Astrocyte (in vitro differentiated cells and primary cell): ENCODE measurements at places on chromosomes 7 and 10. TPM values are rescaled to one million over a fixed set of nuclear protein-coding genes. Genes with fewer than 3 reads are reported as not detected.

GRCh38 chr7:74387606-74388005 is 66.1 kb upstream of the GTF2IRD1 start:
- H3K27me3 ChIP-seq: no peaks in the 10 kb centered on the region
- no peak for DNase-seq
- H3K27ac ChIP-seq: no peak overlapping the region
- H3K4me1 ChIP-seq: no peaks in the 10 kb centered on the region
- no peak overlapping the region for H3K4me3 ChIP-seq
- peaks cover 8% of the 10 kb centered on the region for H3K36me3 ChIP-seq

- no peak overlapping the region for H3K27ac ChIP-seq
- H3K4me1 ChIP-seq: no peaks in the 10 kb centered on the region
- H3K4me3 ChIP-seq: no peak overlapping the region
- H3K36me3 ChIP-seq: no peaks in the 10 kb centered on the region
- DNase-seq: no peak
- H3K27me3 ChIP-seq: peaks cover 2% of the 10 kb centered on the region
Observed at GRCh38 chr10:48802611-48803071, 118.0 kb downstream of the WDFY4 start.

DNA sequence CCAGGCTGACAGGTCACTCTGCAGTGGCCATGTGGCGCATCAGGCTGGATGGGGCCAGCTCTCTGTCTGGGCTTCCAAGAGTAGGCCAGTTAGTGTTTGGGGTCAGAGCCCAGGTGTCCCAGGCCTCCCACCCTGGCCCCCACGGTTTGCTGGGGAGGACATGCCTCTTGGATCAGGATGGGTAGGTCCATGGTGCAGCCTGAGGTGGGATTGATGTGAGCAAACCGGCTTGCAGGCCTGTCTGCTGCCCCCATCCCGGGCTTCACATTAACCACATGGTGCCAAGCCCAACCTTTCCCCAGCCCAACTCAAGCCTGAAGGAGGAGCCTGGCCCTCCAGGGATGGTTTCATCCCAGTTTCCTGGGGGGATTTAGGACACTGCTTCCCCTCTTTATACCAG is 39.2 kb downstream of the LDB3 start:
- H3K4me3 ChIP-seq: no peak overlapping the region
- H3K36me3 ChIP-seq: no peaks in the 10 kb centered on the region
- no peak for DNase-seq
- H3K27me3 ChIP-seq: no peaks in the 10 kb centered on the region
- peaks cover 10% of the 10 kb centered on the region for H3K4me1 ChIP-seq
- H3K27ac ChIP-seq: no peak overlapping the region

DNA sequence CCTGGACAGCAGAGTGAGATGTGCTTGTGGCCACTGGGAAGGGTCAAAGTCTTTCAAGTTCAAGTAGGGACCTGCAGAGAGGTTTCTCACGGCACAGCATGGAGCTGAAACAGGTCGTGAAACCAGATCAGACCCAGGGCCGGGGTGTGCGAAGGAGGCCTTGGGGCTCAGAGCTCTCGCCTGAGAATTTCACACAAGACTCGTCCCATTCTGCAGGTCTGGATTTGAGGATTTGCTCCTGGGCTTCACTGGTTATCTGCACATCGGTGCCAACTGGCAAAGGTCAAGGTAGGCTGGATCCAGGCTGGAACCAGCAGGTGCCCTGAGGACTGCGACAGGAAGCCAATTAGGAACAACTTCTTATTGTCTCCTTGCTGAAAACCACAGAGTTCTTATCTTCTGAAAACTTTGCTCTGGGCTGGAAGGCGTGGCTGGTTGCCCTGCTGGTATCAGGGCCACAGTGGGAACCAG is 24.0 kb upstream of the GTF2I start:
- no peak overlapping the region for H3K27ac ChIP-seq
- H3K27me3 ChIP-seq: no peaks in the 10 kb centered on the region
- no peaks in the 10 kb centered on the region for H3K36me3 ChIP-seq
- H3K4me1 ChIP-seq: peaks cover 9% of the 10 kb centered on the region
- no peak for DNase-seq

DNA sequence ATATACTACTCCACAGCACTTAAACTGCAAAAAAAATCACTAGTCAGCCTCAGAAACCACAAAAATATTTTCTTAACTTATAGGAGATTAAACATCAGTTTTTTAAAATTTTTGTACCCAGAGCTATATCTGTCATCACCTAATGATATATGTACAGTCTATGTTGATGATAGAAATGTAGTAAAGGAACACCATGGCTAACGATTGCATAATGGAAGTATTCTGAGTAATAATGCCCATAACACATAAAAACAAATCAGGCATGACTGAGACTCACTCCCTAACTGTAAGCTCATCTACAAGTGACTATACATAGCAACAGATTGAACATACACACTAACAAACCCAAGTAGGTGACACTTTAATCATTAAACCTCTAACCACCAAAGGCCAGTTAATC is 51.3 kb downstream of the TSPAN12 start:
- H3K27me3 ChIP-seq: no peaks in the 10 kb centered on the region
- no peaks in the 10 kb centered on the region for H3K36me3 ChIP-seq
- no peak for DNase-seq
- H3K4me3 ChIP-seq: no peak overlapping the region

DNA sequence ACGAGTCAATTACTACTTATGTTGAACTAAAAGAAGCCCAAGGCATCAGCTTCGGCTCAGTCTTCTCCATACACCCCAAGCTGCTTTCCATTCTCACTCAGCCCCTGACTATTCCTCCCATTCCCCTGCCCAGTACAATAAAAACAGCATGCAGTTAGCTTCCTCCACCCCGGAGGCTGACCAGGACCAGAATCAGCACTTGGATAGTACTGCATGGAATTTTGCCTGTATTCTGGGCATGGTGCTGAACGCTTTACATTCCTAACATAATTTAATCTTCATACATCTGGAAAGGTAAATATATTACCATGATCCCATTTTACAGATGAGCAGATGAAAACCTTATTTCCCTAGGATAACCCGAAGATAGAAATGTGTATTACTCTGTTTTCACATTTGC is 7.5 kb upstream of the PODXL start:
- no peaks in the 10 kb centered on the region for H3K36me3 ChIP-seq
- no peaks in the 10 kb centered on the region for H3K4me1 ChIP-seq
- no peak overlapping the region for H3K4me3 ChIP-seq
- DNase-seq: no peak
- H3K27me3 ChIP-seq: no peaks in the 10 kb centered on the region
- H3K27ac ChIP-seq: no peak overlapping the region

GRCh38 chr7:96246919-96247318 is 75.0 kb downstream of the SLC25A13 start:
- H3K4me1 ChIP-seq: no peaks in the 10 kb centered on the region
- H3K4me3 ChIP-seq: no peak overlapping the region
- H3K27me3 ChIP-seq: no peaks in the 10 kb centered on the region
- H3K27ac ChIP-seq: no peak overlapping the region

GRCh38 chr7:38169847-38170246 is 8.2 kb upstream of the STARD3NL start:
- H3K27ac ChIP-seq: peak overlapping the region; percentile 8
- H3K36me3 ChIP-seq: no peaks in the 10 kb centered on the region
- peaks cover 16% of the 10 kb centered on the region for H3K4me1 ChIP-seq
- H3K4me3 ChIP-seq: no peak overlapping the region
- DNase-seq: peak; percentile 98

DNA sequence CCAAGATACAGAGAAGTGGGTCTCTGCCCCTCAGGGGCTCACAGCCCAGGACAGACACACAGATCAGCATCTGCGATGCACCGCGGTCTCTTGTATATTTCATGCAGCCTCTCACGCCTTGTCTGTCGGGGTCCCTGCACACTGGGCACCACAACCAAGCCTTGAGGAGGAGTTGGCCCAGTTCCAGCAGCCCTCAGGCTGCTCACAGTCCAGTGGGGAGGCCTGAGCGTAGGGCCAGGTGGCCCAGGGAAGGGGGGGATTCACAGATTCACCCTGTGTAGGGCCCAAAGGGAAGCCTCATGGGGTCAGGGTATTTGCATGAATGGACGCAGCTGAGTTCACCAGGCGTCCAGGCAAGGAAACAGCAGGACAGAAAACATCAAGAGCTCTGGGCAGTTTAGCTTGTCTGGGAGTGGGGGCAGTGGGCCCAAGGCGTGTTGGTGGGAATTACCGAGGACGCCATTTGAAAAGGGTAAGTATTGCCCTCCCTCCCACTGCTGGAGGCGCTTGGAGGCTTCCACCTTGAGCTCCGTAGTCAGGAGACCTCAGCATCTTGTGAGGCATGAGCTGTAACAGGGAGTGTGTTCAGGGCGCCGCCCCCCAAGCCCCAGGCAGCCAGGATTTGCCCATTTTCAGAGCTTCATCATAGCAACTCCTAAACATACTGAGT is 129.1 kb upstream of the CHST15 start:
- peaks cover 30% of the 10 kb centered on the region for H3K4me1 ChIP-seq
- no peaks in the 10 kb centered on the region for H3K36me3 ChIP-seq
- peak; percentile 10 for DNase-seq
- H3K4me3 ChIP-seq: no peak overlapping the region
- peaks cover 9% of the 10 kb centered on the region for H3K27me3 ChIP-seq

DNA sequence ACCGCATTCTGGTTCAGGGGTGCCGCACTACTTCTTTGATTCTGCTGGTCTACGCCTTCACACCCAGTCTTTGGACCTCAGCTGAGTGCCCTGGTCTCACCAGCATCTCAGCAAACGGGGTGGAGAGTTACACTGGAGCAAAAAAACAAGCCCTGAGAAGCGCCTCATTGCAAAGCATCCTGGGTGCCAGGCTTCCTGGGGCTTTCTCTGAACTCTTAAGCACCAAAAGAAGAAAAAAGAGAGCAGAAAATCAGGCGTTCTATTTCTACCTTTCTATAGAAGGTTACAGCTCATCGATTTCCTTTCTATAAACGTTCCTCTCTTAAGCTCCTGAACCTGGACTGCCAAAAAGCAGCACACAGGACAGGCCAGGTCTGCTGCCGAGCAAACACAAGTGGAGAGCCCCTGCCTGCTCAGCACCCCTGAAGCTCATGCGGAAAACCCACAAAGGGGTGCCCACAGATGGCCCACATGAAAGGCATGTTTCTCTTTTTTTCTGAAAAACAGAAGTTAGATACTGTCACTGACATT is 217.9 kb downstream of the SFMBT2 start:
- H3K4me1 ChIP-seq: no peaks in the 10 kb centered on the region
- H3K4me3 ChIP-seq: no peak overlapping the region
- no peaks in the 10 kb centered on the region for H3K36me3 ChIP-seq

DNA sequence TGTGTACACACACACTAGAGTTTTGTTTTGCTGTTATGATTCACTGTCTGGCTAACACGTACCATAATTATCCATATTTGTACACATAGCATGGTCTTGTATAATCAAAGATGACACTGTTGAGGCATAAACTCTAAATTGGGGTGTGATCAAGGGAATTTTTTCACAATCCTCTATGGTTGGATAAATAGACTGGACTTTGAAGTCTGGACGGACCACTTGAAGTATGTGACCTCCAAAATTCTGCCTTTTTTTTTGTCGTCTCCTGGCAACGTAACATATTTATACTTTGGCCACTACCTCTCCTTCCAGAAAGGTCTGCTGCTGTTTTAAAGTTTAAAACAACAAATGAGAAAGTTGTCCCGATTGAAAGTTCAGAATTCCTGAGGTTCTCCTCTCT is 193.4 kb downstream of the CACNB2 start:
- H3K27ac ChIP-seq: no peak overlapping the region

GRCh38 chr10:1406132-1406966 is 331.0 kb downstream of the ADARB2 start:
- no peaks in the 10 kb centered on the region for H3K27me3 ChIP-seq
- H3K4me1 ChIP-seq: no peaks in the 10 kb centered on the region
- no peak overlapping the region for H3K4me3 ChIP-seq

DNA sequence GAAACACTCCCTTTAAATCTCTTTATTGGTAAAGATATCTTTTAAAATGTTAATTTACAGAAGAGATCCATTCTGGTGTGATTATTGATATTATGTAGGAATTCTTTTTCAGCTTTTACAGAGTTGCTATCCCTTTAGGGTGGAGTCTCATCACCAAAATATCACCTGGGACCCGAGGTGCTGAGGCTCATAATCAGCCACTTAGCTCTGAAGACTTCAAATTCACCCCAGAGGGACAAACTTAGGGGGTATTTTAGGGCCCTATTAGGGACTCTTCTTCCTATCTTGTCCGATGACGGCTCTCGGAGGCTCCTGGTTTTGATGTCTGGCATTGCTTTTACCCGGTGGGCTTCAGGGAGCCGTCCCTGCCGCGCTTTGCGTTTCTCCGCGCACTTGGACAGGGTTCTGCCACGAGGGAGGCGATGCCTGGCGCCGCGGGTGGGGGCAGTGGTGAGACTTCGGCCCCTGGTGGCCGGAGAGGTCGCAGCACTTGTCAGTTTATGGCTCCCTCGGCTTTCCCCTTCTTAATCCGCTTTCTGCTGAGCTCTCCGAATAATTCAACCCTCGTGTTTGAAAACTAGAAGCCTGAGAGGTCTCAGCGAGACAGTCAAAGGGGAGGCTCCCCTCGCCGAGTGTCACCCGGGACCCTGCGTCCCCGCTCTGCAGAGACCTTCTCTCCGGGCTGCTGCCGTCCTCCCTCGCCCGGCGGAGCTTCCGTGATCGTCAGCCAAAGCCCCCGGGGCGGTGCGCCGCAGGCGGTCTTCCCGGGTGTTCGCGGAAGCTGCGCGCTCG is 27.8 kb downstream of the RBM20 start:
- no peaks in the 10 kb centered on the region for H3K27me3 ChIP-seq
- peak; percentile 57 for DNase-seq
- H3K27ac ChIP-seq: peak overlapping the region; percentile 11
- H3K36me3 ChIP-seq: no peaks in the 10 kb centered on the region
- peak overlapping the region; percentile 73 for H3K4me3 ChIP-seq

The VAX1 gene
- 0.34 and 0.62 TPM in 2 replicates for total RNA-seq

The BTBD16 gene
- total RNA-seq: 0.26 TPM in 1 of 2 replicates, not detected in the other

The TRIL gene
- total RNA-seq: 0.45 and 0.72 TPM in 2 replicates

The PDK4 gene
- total RNA-seq: 0.29 and 0.34 TPM in 2 replicates

The CALML5 gene
- not detected in 2 replicates for total RNA-seq

The ELN gene
- 0.75 and 0.89 TPM in 2 replicates for total RNA-seq

The EPO gene
- total RNA-seq: not detected in 2 replicates

The ZCWPW1 gene
- 2.1 and 2.6 TPM in 2 replicates for total RNA-seq

The CLRN3 gene
- total RNA-seq: not detected in 2 replicates

The HGF gene
- not detected in 2 replicates for total RNA-seq

The NEUROG3 gene
- total RNA-seq: not detected in 2 replicates

The SEMA3D gene
- 9.1 and 17.7 TPM in 2 replicates for total RNA-seq

The DYDC2 gene
- total RNA-seq: not detected in 2 replicates
